ENCODE measurements at places on chromosomes 11 and 22.

- DNase-seq = no peak
Observed at GRCh38 chr11:46733234-46733633, 14.2 kb downstream of the F2 start.

DNA sequence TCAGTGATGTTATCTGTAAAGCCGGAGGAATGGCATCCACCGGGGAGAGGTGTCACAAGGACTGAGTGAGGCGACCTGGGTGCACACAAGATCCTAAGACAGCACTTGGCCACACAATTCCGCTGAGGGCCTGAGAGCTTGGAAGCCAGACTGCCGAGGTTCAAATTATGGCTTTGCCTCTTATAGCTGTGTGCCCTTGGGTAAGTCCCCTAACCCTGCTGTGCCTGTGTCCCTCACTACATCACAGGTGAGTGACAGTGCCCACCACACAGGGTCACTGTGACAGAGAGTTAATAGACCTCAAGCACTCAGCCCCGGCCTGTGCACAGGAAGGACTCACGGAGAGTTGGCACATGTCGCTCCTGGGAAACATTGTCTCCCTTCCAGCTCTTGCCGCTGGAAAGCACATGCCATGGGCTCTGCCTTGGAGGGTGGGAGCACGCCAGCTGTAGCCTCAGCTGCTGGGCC, 592 bp downstream of the RHOD start:
- DNase-seq = no peak

GRCh38 chr11:6725386-6725896, 42.3 kb upstream of the MRPL17 start:
- no peak for DNase-seq

DNA sequence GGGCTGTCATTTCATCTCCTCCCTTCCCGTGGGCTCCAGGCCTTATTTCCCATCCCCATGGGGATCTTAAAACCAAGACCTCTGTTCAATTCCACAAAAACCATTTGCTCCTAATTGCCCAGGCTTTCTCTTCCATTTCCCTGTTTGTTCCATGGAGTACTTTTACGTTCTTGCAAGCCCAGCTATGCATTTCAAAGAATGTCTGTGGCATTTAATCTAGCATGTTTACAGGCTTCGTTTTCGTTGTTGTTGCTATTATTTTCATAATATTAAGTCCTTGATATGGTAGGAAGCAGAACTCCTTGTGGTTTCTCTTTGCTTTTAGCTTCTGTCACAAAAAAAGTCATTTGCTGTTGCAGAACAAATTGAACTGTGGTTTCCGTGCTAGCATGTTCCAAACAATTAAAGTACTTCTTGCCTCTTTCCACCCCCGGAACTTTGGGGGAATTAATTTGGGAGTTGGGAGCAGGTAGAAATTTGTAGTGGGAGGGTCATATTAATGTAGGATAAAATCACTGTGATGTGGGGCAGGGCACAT, 68.1 kb upstream of the SLC22A12 start:
- no peak for DNase-seq

DNA sequence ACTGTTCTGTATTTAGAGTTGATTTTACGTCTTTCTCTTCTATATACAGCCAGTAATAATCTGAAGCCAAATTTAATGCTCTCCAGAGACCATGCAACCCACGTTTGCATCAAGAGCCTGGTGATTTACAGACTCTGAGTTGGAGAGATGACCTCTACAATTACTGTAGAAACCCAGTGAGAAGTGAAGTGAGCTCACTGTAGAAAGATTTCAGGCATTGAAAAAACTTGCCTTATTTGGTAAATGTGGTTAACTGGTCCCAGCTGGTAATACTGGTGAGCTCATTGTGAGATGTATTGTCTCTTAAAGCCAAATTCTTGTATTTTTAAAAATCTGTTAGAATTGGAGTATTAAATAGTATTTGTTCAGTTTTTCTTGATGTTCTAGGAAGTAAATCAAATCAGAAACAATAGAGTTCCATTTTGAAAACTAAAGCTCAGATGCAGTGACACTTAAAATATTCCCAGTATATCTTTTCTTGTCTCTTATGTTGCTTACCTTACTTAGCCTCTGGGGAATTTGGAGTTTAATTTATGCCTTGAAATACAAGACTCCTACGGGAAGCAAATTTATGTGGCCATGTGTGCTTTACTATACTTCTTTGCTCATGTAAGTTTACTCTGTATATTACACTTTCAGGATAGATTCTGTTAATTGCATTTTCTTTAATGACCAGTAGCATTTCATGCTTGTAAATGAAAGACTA, 189.9 kb downstream of the ARHGAP42 start:
- DNase-seq = no peak

DNA sequence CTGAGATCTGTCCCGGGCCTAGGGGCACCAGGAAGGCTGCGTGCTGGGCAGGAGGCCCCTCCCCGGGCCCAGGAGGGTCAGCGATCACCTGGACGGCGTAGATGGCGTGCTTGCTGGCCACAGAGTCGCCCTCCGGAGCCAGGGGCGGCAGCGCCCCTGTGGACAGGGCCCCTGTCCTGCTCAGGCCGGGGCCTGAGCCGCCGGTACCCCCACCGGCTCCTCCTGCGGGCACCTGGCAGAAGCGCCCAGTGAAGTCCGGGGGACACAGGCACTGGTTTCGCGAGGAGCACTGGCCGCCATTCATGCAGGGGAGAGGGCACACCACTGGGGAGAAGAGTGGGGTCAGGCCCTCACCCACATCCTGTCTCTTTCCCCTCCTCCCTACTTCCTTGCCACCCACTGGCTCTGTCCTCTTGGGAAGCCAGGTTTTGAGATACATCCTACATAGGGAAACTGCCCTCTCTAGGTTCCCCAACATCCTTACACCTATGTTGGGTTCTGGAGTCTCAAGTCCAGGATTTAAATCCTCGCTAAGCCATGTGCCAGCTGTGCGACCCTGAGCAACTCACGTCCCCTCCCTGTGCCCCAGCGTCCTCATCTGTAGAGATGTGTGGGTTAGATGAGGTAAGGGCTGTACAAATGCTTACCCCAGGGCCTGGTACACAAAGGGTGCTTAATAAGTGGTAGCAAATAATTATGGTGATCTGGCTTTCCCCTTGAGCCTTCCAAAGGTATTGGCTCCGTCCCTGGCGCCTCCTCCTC, 3.9 kb downstream of the LTBP3 start:
- DNase-seq = no peak

DNA sequence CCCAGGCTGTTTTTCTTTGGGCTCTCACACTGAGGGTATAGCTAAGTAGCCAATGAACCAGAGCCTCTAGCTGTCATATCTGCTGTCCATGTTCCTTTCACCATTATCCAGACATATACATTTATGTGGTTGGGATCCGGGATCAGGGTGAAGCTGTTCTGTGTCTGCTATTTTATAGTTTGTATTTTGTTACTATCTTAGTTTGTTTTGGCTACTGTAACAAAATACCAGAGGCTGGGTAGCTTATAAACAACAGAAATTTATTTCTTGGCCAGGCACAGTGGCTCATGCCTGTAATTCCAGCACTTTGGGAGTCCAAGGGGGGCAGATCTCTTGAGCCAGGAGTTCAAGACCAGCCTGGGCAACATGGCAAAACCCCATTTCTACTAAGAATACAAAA, 40.5 kb upstream of the CABP7 start:
- DNase-seq = no peak

GRCh38 chr11:27357250-27357649, 5.8 kb downstream of the CCDC34 start:
- DNase-seq = no peak

DNA sequence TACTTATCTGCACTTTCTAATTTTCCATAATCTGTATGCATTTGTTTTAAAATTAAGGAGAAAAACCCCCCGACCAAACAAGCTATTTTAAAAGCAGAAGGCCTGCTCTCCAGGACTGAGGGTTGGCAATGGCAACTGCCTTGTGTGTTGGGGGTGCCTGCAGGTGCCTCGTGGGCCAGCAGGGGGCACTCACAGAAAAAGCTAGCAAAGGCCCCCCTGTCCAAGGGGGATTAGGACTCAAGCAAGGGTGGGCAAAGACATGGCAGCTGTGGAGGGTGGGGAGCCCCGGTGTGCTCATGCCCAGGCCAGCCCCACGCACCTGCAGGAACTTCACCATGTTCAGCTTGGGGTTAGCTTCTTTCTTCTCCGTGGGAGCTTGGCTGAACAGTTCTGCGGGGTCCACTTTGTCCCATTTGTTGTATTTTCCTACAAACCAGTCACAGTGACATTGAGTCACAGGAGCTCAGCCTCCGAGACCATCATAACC, 10.3 kb downstream of the TOP3B start:
- DNase-seq = no peak

- DNase-seq = no peak
Observed at GRCh38 chr22:43017525-43018460, 2.8 kb upstream of the PACSIN2 start.

DNA sequence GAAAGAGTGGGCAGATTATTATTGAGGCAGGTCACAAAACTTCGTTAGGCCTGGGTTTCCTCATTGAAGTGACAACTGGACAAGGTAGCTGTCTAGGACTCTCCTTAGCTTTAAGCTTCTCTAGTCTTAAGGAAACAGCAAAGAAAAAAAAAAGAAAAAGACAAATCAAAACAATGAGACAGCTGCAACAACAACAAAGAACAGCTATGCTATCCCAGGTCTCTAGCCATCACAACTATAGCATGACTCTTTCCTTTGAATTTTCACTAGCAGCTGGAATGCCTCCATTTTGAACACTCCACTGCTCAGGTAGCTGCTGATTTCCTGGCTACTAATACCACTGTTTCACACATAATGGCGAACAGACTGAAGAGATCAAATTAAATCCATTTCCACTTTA, 302.4 kb upstream of the SORL1-AS1 start:
- DNase-seq = no peak

- DNase-seq = no peak
Observed at GRCh38 chr11:44261800-44262591, 47.9 kb downstream of the ALX4 start.

GRCh38 chr11:36012979-36013378, 69.1 kb downstream of the LDLRAD3 start:
- DNase-seq = no peak

DNA sequence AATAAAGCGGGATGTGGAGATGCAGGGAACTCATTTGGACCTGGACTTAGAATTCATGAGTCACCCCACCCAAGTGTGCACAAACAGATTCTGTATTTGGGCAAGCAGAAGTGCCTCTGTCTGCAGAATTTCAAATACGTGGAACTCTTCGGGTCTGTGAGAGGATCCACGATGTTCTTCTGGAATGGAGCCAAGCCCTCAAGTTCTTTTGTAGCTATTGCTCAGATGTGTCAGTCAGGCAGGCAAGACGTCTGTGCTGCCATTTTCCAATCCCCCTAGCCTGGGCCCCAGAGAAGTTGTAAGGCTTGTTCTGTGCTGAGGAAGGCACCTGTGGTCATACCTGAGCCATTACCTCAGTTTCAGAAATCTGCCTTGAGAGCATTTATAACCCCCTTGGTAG, 132.8 kb upstream of the RASSF10 start:
- DNase-seq = no peak

GRCh38 chr22:49966774-49967705, 6.5 kb downstream of the PIM3 start:
- DNase-seq = no peak

DNA sequence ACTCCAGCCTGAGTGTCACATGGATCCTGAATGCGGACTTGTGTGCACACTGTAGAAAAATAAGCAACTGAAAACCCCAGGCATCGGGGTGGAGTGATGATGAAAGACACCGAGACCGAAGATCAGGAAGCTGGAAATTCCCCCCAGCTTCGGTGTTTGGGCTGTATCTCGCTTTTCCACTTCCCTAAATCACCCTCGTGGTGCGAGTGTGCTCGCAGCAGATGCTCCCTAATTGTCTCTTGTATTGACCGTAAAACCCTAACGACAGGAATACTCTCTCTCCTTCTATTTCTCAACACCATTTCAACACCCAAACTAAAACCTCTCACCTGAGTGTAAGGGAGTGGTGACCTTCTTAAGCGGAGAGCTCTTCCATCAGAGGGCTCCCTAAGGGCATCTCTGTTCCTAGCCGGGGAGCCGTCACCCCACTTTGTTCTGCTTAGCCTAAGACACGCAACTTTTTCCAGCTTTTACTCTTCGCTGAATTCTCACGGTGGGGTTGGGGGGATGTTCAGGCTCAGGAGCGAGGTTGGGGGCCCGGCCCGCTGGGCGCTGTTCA, 635 bp upstream of the GRK3 start:
- DNase-seq = no peak

- no peak for DNase-seq
Observed at GRCh38 chr11:76095891-76096290, 110.4 kb downstream of the WNT11 start.

DNA sequence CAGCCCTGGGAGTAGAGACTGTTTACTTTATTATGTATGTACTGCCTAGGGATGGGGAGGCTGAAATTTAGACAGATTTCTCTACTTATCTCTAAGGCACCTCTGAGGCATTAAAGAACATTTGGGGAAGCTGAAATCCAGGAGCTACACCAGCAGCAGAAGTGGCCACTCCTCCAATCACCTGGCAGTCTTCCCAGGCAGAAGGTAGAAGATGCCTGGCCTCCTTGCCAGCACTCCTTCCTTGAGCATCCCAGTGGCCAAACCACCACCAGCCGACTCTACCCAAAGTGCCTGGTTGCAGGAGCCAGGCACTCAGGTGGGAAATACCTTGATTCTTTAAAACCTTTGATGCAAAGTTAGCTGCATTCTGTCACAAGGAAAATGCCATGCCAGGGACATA, 1.9 kb upstream of the FAT3 start:
- DNase-seq = no peak

DNA sequence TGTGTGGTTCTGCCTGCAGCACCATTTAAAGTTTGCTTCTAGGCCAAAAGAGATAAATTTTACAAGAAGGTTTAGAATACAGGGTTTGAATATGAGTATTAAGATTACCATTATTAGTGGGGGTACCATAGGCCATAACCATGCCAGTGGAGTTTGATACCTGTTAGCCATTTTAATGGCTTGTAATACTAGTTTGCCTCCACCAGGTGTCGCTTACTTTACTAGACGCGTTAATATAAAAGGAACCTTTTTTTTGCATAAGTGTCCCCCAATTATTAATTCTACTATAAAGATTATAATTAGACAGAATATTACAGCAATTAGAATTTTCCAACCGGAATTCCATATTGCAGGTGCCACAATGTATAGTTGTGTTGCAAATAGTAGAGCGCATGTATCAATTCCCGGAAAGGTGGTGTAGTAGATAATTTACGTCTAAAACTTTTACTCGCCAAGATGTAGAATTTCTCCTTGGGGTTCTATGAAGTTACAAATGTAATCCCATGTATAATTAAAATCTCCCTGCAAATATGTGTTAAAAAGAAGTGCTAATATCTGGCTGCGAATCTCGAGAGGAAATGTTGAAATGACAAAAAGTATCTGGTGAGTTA, 16.1 kb downstream of the MS4A6E start:
- no peak for DNase-seq

DNA sequence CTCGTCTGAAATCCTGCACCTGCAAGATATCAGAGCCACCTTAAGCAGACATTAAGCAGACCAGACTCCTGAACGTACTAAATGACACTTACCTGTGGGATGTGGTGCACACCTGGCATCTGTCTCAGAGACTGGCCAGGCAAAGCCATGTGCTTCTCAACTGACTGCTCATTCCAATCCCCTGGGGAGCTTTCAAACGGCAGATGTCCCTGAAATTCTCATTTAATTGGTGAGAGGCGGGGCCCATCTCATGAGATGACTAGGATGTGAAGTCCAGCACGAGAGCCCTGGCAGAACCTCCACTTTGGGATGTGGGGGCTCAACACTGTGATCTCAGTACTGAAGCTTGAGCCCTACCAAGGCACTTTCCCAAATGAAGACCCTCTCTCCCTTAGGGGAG, 84.9 kb upstream of the HMGXB4 start:
- DNase-seq = no peak
